ENCODE measurements at places on chromosomes 7 and 10. TPM values are rescaled to one million over a fixed set of nuclear protein-coding genes. Genes with fewer than 3 reads are reported as not detected.
A peak's percentile ranks its signal among the peaks of the same experiment; 100 is the strongest.

NACAD gene
- 0.07 TPM for polyA plus RNA-seq

GRCh38 chr7:148348466-148348865 lies 242.1 kb upstream of the C7orf33 start:
- DNase-seq, result no peak

DNA sequence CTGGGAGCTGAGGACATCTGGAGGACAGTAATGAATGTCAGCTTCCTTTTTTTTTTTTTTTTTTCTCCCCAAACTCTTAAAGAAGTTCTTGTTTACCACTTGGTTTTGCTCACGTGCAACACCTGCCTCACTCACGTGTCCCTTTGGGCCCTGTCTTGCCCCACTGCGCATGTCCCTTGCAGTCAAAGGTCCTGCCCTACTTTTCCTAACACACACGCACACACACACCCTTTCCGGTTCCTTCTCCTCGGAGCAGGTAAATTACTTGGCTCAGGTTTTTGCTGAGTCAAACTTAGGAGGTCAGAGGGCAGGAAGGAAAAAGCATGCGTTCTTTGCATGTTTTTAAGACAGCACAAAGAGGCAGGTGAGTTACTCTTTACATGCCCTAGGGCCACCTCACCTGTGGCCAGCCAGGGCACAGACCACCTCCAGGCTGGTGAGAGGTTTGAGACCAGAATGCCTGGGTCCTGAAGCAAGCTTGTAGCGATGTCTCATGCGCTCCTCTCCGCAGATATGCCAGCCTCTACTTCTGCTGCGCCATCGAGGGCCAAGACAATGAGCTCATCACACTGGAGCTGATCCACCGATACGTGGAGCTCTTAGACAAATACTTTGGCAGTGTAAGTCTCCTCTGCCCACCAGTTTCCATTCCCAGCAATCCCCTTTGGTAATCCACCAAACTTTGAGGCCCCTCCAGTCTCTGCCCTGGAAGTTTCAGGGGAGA lies 2.8 kb downstream of the AP1S1 start:
- DNase-seq, result no peak

NSUN5 gene
- 24.9 TPM for polyA plus RNA-seq

UPK3BL2 gene
- polyA plus RNA-seq, result 7.9 TPM

DNA sequence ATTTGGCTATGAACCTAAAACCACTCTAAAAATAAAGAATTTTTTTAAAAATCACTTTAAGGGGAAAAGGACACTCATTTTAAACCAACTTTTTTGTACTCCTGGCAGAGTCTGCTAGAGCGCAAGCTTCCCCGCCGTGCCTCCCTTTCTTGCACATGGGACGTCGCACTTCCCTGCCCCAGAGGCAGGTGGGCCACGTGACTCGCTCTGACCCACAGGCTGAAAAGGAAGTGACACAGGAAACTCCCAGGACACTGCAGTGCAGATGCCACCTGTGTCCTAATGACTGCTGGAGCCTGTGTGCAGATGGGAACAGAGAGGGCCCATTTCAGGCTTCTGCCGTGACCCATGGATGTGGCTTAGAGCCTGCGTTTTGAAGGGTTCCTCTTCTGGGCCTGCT lies 142.1 kb upstream of the LANCL2 start:
- DNase-seq, result no peak

OPALIN gene
- polyA plus RNA-seq, result not detected

C10orf105 gene
- not detected for polyA plus RNA-seq

SHTN1 gene
- polyA plus RNA-seq, result 11.3 TPM

ACTL6B gene
- not detected for polyA plus RNA-seq

GRCh38 chr7:151023232-151023631 lies 1.1 kb downstream of the ATG9B start:
- DNase-seq, result no peak

NRAP gene
- not detected for polyA plus RNA-seq

DNA sequence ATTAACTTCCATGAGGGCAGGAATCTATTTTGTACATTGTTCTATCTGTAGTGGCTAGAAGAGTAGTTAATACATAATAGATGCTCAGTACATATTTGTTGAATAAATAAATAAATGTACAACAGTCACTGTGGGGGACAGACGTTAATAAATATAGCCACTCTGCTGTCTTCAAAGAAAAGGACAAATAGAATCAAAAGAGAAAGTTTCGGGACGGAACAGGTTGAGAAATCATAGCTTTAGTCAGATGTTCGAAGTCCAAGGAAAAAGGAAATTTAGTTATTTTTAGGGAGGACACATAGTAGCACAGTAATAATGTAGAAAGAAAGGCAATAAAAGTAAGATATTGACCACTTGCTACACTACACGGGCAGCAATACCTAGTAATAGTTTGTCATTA lies 861.4 kb downstream of the PCDH15 start:
- peak; percentile 37 for DNase-seq

AHR gene
- polyA plus RNA-seq, result 9.0 TPM

DNA sequence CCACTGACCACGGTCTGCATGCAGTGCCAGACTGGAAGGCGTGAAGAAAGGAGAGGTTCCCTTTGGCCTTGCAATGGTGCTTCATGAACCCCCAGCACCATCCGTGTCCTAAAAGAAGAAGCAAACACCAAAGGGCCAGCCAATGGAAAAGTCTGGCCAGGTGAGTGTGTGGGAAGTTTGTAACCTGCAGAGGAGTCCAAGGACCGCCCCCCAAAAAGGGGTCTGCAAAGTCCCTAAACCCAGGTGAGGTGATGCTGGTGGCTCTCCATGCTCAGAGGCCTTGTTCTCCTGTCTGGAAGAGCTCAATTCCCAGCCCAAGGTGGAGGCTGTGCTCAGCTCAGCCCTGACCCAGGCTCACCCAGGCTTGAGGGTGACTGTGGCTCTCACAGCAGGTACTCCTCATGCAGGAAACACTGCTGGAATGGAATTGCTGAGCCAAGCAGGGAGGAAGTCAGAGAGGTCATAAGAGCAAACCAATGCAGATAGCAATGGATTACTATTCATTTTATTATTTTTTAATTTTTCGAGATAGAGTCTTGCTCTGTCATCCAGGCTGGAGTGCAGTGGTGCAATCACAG lies 52.4 kb upstream of the NANOS1 start:
- DNase-seq, result no peak

EIF4EBP2 gene
- 16.9 TPM for polyA plus RNA-seq

DNA sequence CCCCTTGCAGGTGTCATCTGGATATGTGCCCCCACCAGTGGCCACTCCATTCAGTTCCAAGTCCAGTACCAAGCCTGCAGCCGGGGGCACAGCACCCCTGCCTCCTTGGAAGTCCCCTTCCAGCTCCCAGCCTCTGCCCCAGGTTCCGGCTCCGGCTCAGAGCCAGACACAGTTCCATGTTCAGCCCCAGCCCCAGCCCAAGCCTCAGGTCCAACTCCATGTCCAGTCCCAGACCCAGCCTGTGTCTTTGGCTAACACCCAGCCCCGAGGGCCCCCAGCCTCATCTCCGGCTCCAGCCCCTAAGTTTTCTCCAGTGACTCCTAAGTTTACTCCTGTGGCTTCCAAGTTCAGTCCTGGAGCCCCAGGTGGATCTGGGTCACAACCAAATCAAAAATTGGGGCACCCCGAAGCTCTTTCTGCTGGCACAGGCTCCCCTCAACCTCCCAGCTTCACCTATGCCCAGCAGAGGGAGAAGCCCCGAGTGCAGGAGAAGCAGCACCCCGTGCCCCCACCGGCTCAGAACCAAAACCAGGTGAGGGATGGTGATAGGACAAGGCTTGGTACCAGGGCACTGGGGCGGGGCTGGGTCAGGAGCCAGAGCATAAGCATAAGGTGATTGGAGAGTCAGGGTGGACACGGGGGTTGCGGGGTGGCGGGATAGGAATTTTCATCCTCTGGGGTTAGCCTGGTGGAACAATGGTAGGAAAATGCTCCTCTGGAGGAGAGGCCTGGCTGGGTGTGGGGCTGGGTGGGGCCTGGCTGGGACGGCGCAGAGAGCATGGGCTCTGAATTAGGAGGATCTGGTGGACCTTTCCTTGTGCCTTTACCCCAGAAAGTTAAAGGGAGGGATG lies 1.9 kb downstream of the ZYX start:
- no peak for DNase-seq

- DNase-seq, result no peak
These were observed 73.8 kb downstream of the CUL1 start for GRCh38 chr7:148772297-148773089.

Data from HepG2 (cell line).